Activated CD4-positive, alpha-beta T cell treated with anti-CD3 and anti-CD28 coated beads, Interleukin-2, amount 50 U/mL, for 1 hour (primary cell): ENCODE measurements at places on chromosomes 6 and 20.

- peak; percentile 28 for DNase-seq
These were observed 39.9 kb downstream of the SLC52A3 start for GRCh38 chr20:728256-728944.

DNA sequence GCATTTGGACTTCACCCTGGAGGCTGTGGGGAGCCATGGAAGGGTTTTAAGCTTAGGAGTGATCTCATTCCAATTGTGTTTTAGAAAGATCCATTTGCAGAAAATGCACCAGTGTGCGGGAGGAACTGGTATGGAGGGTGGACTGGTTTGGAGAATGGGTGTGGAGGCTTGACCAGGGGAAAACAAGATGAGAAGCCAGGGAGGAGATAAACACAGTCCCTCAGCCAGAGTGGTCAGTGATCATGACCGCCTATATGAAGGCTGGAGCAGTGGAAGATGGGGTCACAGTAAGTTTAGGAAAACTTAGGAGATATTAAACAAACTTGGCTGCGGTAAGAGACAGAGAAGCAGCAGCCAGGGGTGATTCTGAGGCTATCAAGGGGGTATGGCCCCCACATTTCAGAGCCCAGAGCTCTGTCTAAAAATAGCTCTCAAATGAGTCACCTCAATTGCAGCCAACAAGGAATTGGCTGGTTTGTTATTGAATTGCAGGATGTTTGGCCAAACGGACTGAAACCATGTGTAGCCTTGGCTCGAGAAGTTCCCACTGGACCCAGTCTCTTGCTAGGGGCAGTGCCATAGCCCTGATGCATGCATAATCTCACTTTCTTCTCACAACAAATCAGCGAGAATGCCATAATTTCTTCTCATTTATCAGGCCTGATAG is 159.9 kb upstream of the TOP1 start:
- DNase-seq = no peak

DNA sequence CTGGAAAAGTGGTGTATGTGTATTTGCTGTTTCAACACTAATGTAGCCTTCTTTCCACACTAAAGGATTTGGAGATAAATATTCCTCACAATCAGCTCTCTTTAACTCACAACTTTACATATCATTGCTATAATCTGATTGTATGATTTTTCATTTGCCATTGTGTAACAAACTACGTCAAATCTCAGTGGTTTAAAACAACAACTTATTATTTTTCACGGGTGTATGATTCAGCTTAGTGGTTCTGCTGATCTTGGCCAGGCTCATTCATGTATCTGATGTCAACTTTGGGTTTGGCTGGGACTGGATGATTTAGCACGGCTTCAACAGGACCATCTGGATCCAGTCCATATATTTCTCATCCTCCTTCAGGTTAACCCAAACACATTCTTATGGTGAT is 55.4 kb upstream of the TMX4 start:
- no peak for DNase-seq

DNA sequence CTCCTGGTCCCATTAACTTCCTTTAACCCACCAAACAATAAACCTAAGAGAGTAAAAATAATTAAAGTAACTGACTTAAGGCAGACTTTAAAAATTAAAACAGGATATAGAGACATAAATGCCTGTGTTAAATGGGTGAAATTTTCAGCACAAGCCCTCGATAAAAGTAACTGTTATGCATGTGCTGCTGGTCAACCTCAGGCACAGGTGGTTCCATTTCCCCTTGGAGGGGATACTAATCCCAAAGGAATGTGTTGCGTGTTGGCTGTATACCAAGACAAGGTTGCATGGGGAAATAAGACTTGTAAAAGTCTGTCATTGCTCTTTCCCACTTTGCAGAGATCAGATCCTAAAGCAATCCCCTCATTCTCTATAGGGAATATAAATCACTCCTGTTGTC is 25.8 kb downstream of the HLA-A start:
- no peak for DNase-seq

GRCh38 chr6:106849120-106849519 is 125.4 kb downstream of the CD24 start:
- no peak for DNase-seq

GRCh38 chr20:56949318-56949717 is 317.1 kb downstream of the BMP7 start:
- DNase-seq = no peak

GRCh38 chr6:136408204-136408603 is 118.6 kb upstream of the BCLAF1 start:
- DNase-seq = no peak

- no peak for DNase-seq
These were observed 82.6 kb upstream of the SPTLC3 start for GRCh38 chr20:12925863-12926793.

DNA sequence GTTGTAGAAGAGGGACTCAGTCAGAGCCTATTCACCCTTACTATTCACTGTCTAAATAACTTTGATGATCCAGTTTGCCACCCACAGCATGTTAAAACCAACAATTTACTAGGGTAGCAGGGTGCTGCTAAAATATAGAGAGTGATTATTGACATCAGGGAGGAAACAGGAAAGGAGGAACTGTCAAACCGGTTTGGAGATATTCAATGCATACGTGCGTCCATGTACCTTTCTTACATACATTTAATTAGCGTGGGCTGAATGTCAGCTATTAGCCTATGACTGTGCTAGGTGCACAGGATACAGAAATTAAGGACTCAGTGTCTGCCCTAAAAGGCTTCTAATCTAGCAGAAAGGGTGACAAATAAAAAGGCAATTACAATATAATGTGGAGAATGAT is 57.2 kb downstream of the IL20RA start:
- DNase-seq = no peak

- DNase-seq = no peak
These were observed 82.1 kb downstream of the PSMG4 start for GRCh38 chr6:3340894-3341293.

DNA sequence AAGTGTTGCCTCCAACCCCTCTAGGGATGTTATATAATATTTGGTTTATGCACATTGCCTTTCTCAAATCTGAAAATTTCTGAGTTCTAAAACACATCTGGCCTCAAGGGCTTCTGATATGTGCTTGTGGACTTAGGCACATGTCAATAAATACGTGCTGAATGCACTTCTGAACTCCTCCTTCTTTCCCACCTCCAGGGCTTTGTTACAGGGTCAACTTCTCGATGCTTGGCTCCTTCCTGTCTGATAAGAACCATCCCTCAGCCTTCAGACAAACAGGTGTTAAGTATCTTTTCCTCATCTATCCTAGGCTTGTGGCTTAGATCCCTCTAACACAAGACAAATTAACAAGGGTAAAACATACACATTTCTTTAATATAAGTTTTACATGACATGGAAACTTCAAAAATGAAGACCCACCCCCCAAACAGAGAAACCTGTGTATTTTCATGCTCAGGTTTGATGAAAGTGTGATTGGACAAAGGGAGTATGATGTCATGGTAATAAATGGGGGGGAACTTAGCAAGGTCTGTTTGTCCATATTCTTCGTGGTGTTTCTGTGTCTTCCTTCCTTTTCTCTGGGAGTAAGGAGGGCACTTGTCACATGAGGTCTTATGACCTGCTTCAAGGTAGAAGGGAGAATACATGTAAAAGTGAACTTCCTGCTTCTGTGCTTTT is 326.9 kb downstream of the CD83 start:
- DNase-seq = no peak

- DNase-seq = no peak
These were observed 29.2 kb downstream of the GOPC start for GRCh38 chr6:117573006-117573680.
